ENCODE measurements at places on chromosomes 5 and 9.

DNA sequence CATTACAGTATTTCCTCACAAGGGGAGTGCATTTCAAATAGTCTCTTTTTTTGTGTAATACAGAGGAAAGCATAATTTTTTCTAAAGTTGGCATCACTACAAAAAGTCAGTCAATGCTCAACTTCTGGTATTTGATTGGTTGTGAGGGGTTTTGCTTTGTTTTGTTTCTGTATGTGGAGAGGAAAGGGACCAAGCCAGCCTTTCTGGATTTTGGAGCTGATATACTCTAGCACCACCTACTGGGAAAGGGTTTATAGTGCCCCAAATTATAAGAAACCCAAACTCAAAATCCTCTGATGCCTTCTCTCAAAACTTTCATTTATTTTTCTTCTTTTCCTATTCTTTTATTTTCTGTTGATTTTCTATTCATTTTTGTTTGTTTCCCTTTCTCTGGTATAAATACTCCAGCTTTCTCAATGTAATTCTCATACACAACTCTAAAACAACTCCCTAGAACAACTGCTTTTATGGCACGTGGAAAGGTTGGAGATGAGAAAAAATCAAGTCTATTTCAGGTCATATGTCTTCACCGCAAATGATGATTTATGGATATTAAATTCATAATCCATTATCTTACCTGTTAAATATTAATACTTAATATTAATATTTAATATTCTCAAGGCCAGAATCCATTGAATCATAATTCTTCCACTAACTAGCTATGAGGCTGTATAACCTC, 69.5 kb upstream of the ANXA1 start:
- no peak for DNase-seq

DNA sequence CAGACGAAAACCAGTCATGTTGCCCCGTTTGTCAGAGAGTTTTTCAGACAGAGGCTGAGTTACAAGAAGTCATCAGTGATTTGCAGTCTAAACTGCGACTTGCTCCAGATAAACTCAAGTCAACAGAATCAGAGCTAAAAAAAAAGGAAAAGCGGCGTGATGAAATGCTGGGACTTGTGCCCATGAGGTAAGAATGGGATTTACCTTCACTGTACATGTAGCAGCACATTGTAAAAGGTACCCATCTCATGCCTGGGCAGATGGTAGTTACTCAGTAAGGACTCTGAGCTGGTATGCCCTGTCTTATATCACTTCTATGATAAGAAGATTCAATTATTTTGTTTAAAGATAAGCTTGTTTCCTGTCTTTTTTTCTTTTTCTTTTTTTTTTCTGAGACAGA, 38.8 kb downstream of the RAD50 start:
- no peak for DNase-seq

DNA sequence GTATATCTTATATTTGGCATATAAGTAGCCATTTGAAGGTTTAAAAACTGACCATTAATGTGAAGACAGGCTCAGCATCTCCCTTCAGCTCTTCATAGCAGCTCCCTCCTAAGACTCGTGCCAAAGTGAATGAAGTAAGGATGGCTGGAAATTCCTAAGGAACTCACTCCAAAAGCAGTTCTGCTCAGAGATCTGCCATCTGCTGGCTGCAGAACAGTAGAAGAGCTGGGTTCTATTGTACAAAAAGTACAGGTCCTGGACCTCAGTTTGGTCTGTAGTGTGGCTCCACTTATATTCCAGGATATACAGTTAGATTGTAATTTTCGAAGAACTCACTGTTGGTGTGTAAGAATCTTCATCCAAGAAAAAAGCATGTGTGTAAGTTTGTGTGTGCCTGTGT, 104.9 kb upstream of the RUSC2 start:
- DNase-seq: no peak

DNA sequence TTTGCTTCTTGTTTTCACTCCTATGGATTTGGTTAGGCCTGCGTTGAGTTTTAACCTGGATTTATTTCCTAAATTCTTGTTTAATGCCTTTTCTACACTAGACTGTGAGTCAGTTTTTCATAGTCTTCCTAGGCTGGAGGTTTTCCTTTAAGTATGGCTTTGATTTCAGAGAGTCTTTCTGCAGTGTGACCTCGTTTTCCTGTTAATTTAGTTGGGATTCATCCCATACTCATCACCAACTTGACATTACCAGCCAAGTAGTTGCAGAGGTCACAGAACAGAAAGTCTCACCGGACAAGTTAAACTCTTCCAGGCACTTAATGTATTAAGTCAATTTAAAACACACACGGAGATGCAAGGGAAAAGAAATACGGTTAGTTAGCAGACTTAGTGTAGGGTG, 29.7 kb upstream of the AUH start:
- no peak for DNase-seq

- DNase-seq: no peak
These were observed 831 bp downstream of the KLHL3 start for GRCh38 chr5:137734962-137735554.

All from DMS153 (cell line).